ENCODE measurements at places on chromosomes 4 and X.

GRCh38 chrX:97587171-97587570 lies 703.5 kb downstream of the RPA4 start:
- no peak for DNase-seq

GRCh38 chr4:29311247-29311646 lies 1408.9 kb upstream of the PCDH7 start:
- no peak for DNase-seq

DNA sequence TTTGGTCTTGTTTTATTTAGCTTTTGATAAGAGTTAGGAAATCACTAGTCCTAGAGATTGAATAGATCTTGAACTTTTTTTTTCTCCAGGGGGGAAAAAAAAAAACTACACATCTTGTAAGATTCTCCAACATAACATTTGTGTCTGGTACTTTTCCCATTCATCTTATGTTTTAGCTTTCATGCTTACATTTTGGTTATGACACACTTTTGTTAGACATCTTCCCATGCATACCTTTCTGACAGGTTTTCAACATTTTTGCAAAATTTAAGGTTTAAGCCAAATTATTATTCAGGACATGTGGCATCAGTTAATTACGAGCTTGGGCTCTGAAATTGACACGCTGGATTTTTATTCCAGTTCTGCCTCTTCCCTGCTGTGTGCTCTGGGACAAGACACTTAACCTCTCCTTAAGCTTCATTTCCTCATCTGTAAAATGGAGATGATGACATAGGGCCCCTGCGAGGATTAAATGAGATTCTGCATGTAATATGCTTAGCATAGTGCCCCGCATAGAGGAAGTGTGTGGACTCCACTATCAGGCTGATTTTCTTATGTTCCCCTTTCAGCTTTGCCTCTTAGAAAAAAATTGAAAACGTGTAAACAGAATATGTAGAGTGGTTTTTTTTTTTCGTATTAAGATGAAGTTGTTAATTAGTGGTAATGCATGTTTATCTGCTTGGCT lies 5.3 kb downstream of the KIT start:
- DNase-seq: no peak

GRCh38 chr4:182048871-182049270 lies 194.3 kb upstream of the TENM3 start:
- DNase-seq: no peak

DNA sequence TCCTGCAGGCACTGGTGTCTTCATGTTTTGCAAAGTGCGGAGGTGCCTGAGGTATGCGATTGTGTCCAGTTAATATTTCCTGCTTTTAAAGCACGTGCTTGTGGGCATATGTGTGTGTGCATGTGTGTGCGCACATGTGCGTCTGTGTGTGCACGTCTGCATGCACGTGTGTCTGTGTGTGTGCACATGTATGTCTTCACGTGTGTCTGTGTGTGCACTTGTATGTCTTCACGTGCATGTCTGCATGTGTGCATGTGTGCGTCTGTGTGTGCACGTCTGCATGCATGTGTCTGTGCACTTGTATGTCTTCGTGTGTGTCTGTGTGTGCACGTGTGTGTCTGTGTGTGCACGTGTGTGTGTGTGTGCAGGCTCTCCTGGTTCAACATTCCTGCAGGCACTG lies 49.5 kb downstream of the SHOX start:
- no peak for DNase-seq

GRCh38 chr4:165136529-165136928 lies 23.9 kb upstream of the TMEM192 start:
- DNase-seq: no peak

GRCh38 chr4:152041295-152041694 lies 280.5 kb upstream of the GATB start:
- DNase-seq: no peak

DNA sequence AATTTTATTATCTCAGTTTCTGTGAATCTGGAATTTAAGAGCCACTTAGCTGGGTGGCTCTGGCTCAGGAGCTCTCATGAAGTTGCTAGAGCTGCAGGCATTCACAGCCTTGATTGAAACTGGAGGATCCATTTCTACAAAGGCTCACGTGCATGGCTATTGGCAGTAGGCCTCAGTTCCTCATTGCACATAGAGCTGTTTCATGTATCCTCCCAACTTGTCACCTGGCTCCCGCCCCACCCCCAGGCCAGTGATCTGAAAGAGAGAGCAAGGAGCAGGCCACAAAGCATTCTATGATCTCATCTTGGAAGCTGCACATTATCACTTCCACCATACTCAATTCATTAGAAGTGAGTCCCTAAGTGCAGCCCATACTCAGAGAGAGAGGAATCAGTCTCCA lies 18.5 kb upstream of the AP1AR start:
- no peak for DNase-seq

DNA sequence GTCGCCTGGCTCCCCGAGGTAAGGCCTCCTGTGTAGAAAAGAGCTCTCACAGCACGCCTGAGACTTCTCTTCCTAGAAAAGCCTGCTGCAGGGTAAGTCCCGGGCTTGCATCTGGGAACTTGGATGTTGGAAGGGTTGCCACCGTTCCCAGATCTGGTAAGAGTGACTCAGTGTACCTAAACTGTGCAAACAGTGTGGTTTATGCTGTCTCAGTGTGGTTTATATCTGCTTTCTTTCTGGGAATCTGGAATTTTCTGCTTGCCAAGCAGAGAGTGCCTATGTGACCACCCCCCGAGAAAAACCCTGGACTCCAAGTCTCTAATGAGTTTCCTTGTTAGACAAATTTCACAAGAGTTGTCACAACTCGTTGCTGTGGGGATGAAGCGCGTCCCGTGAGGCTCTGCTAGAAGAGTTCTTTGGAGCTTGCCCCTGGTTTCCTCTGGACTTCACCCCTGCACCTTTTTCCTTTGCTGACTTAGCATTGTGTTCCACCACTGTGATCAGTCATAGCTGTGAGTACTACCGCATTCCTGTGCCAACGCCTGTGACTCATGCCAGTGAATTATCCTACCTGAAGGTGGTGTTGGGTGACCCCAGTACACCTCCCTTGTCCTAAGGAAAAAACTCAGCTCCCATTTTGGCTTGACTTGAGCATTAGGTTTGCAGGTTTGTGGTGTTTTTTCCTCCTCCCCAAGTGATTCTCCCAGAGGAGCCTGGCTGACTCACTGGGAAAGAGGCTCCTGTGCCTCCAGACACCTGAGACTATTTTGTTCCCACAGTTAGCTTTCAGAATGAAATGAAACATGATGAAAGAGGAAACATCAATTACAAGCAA lies 14.5 kb downstream of the SLC2A9 start:
- no peak for DNase-seq

DNA sequence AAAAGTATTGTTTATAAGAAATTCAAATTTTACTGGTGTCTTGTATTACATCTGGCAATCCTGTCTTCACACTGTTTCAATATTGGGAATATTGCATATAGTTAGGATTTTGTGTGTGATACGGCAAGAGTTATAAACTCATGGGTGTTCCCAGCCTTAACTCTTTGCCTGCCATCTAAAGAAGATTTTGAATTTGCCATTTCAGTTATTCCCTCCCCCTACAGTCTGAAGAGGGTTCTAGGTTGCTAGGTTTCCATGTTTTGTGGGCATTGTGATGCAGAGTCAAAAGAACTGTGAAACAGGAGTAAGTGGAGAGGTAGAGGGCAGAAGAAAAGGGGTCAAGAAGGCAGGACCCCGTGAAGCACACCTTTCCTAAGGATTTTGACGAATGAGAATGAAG lies at the start of gene CPXCR1:
Gene CPXCR1, plus strand, starts transcription at position 301 of the 400 bp plus-strand sequence. CDS start 6,190 bp downstream, outside the sequence.
- DNase-seq: no peak

DNA sequence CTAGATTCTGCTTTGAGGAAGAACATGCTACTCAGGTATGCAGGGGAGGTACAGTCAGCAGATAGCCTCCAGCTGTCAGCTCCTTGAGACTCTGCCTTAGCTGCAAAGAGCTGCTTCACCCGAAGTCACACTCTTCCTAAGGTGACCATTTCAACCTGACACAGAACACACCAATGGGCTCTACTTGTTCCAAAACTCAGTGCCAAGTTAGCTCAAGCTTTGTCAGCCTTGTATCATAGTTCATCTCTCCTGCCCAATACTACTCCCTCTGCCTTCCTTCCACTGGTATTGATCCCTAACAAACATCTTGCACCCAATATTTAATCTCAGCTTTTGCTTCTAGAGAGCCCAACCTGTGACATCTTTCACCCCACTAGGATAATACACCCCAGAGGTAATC lies 7.8 kb upstream of the SMARCA1 start:
- no peak for DNase-seq

DNA sequence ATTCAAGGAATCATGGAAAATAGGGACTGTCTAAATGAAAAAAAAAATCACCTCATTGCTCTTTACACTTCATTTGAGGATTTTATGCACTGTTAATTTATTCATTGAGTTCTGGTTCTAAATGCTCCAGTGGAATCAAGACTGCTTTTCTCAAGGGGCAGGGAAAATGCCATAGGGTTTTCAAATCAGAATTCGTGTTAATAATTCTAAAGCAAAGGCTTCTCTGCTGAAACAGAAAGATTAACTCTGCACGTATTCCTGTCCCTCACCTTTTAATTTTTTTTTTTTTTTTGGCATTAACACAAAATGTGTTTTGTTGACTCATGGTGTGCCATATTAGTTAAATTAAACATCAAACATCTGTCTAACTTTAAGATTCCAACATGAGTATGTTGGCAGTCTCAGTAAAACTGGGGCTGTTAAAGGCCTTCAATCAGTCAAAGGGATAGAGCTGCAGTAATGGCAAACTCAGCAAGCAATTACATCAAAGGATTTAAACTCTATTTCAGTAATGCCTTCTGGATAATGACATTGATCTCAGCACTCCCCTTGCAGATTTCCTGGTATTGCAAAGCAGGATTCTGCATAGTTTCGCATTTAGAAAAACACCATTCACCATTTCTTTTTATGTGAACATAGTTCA lies 878.1 kb downstream of the RAPGEF2 start:
- DNase-seq: no peak

- DNase-seq: no peak
These were observed 118.2 kb downstream of the AFAP1 start for GRCh38 chr4:7821245-7822136.

DNA sequence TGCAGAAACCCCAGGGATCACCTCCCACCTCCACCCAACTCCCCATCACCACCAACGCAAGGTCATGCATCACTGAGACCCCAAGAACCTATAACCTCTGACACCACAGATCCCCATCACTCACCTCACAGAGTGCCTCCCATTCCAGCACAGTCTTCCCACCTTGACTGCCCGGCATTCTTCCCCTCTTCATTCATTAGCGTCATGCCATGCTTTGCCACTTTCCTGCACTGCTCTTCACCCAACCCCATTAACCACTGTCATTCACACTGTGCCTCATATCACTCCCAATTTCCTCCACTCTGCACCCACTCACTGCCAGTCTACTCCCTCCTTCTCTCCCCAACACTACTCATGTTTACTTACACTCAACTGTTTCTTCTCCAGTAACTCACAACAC lies 30.6 kb downstream of the ZNF182 start:
- DNase-seq: no peak

DNA sequence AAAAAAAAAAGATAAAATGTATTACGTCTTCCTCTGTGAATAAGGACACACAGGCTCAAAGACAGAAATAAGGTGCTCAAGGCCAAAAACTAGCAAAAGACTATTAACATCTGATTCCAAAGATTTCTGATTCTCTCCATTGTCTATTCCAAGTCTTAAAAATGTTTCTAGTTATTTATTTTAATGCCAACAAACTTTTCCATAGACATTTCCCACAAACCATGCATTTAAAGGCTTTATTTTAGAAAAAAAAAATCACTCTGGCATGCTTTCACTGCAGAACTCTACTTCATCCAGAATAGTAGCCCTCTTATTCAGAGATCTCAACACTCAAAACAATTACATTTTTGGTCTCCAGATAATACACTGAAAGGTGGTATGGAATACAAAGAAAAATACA lies 545.0 kb upstream of the TENM3 start:
- DNase-seq: no peak

- no peak for DNase-seq
These were observed 66.6 kb upstream of the HS3ST1 start for GRCh38 chr4:11495291-11495690.

DNA sequence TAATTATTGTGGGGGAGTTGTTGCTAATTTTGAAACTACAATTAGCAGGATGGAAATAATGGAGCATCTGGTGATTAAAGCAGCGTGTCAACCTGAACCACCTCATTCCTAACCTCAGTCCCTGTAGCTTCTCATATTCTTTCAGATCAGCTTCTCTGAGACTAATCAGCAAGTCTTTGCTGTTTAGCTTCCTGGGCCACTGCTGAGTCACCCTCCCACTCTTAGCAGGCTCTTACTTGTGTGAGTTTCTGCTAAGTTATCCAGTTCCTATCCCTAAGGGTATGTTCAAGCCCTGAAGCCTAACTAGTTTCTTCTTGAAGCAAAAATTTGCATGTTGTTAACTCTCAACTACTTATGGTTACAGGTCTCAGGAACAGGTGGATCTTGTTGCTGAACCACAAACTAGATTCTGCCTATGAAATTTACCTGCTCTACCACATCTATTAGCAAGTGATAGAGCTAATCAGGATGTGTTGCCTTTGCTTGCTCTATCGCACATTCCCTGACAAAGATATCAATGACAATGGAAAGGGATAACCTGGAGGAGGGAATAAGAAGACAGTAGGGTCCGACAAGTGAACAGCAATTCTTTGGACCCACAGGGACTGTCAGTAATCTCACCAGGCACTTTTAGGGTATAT lies 134.2 kb downstream of the EIF4E start:
- no peak for DNase-seq

DNA sequence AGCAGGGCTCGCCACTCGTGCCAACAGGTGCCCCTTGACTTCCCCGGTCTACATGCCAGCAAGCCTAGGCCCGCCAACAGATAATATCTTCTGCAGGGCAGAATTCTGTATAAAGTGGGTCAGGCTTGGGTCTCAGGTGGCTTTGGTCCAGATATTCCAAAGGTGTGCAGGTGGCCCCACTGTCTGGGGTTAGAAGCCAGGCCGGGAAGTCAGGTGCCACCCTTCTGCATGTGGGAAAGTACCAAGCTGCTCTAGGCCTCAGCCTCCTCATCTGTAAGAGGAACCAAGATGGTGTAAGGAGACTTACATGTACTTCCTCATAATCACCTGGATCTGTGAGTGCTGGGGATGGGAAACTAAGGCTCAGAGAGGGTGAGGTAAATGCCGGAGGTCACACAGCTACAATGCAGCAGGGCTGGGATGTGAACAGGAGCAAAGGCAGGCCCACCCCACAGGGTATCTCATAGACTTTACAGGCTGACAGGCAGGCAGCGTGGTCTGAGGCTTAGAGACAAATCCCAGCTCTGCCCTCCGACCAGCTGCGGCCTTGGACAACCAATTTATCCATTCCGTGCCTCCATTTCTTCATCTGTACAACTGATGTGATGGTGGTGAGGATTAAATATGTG lies 35.9 kb downstream of the WDR1 start:
- no peak for DNase-seq

DNA sequence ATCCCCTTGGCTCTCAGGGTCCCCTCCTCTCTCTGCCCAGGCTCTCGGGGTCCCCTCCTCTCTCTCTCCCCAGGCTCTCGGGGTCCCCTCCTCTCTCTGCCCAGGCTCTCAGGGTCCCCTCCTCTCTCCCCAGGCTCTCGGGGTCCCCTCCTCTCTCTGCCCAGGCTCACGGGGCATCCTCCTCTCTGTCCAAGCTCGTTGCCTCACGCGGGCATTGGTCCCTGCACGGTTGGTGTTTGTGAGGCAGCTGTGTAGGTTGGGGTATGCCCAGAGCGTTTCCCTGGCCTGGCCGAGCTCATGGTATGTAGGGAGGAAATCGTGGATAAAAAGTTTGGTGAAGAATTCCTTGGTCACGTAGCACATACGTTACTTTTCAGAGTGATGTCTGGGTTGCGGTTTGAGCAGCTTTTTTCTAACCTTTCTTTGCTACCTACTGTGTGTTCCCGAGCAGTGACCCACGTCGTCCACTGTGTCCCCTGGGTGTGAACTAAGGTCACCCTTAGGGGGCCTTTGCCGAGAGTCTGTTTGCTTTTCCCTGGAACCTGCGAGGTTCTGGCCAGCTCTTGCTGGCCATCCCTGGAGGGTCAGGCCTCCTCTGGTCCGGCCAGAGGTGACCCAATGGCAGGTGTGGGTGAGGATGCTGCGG lies 36.6 kb downstream of the PCGF3 start:
- DNase-seq: no peak
